ENCODE measurements at places on chromosomes 16 and 17.

DNA sequence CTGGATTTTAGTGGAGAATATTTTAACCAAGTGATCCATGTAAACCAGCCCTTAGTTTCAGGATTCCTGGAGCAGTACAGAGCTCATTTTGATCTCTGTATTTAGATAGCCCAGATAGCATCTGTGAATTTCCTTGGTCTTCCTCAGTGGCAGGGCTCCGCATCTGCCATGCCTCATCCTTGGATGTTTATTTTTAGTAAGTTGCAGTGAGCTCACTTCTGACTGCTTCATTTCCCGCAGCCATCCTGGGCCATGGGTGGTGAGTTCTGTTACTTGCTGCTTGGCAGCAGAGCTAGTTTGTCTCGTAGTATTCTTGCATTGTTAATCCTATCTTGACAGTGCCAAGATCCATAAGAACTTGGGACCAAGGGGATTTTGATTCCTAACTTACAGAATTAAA is 33.7 kb downstream of the IST1 start:
- DNase-seq = no peak

DNA sequence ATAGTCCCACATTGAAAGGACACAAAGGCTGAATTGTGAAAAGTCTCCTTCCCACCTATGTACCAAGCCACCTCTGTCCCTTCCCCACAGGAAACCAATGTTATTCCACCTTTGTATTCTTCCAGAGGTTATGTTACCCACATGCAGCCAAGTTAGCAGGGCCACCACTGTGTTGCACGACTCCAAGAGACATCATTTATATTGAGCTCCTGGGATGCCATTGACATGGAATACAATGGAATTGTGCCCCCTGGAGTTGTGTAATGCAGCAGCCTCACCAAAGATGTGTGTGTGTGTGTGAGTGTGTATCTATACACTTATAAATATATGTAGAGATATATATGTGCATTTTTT is 21.6 kb upstream of the MSI2 start:
- DNase-seq = no peak

- DNase-seq = no peak
These were observed 29.1 kb downstream of the HS3ST3B1 start for GRCh38 chr17:14329900-14330491.

DNA sequence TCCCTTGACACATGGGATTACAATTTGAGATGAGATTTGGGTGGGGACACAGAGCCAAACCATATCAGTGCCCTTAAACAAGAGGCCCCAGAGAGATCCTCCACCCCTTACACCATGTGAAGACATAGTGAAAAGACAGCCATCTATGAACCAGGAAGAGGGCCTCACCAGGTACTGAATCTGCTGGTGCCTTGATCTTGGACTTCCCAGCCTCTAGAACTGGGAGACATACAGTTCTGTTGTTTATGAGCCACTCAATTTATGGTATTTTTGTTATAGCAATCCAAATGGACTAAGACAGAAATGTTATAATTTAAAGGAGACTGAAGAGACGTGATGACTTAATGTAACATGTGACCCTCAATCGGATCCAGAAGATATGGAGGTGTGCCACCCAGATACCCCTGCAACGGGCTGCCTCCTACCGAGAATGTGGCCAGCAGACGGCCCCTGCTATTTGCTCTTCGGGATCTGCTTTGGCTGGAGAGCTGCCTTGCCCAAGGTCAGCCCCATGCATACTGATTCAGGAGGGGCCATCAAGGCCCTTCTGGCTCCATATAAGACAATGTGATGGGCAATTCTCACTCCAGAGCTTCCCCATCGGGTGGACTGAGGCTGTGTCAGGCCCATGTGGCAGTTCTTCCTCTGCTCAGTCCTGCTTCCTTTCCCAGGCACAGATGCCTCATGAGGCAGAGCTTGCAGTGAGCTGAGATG is 80.6 kb downstream of the NETO2 start:
- DNase-seq = no peak

DNA sequence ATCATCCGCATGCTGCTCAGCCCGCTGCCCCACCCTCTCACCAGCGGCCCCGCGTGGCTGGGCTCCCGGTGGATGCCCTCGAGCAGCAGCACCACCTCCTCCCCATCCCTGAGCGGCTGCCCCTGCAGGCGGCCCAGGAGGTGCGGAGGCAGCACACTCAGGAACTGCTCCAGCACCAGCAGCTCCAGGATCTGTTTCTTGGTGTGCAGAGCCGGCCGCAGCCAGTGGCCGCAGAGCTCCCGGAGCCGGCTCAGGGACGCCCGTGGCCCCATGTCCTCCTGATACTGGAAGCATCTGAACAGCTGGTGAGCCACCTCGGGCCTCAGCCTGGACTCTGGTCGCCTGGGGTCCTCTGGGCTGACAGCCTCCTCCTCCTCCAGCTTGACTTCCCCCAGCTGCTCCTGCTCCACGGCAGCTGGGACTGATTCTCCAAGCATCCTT is 6.6 kb downstream of the ZSCAN10 start:
- DNase-seq = no peak

- no peak for DNase-seq
These were observed 700.3 kb downstream of the MAF start for GRCh38 chr16:78900044-78900811.

DNA sequence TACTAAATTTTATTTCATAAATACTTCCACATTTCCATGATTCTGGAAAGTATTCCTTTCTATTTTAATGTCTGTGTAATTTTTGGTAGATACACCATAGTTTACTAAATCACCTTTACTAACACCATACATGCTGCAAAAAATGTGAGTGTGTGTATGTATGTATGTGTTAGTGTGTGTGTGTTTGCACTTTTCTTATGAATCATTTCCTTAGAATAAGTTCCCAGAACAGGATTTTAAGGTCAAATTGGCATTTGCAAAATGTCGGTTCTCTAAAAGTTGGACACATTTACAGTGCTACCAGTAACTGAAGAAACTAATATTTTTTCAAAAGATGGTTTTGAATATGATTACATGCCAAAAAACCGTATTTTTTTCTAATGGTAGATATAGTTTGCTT is 137.1 kb downstream of the CYB561 start:
- no peak for DNase-seq

DNA sequence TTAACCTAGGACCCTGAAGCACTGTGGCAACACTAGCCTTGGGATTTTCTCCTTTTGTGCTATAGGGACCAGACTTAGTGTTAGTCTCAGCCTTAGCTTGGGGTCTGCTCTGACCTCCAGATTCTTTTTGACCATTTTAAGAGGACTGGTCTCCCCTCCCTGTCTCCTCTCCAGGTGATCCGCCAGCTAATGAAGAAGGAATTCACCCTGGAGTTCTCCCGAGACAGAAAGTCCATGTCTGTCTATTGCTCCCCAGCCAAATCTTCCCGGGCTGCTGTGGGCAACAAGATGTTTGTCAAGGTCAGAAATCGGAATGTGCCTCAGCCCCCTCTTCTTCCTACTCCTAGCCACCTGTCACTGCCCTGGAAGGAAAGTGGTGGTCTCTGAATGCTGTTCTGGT is 19.5 kb downstream of the ATP2A1 start:
- no peak for DNase-seq

DNA sequence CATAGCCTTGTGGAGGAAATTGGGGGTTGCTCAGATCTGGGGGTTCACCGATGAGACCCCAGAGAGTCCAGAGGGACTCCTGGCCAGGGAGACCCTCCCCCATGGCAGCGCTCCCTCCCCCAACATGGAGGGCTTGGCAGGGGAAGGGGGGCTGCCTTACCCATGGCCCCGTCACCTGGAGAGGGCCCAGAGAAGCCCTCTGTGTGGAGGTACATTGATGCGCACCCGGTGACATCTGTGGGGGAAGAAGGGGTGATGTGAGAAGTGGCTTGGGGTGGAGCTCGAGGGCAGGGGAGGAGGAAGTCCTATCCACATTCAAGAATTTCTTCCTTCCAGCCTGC is 16.2 kb downstream of the ETV4 start:
- no peak for DNase-seq

GRCh38 chr17:43750153-43750552 is 8.4 kb downstream of the SOST start:
- DNase-seq = no peak

DNA sequence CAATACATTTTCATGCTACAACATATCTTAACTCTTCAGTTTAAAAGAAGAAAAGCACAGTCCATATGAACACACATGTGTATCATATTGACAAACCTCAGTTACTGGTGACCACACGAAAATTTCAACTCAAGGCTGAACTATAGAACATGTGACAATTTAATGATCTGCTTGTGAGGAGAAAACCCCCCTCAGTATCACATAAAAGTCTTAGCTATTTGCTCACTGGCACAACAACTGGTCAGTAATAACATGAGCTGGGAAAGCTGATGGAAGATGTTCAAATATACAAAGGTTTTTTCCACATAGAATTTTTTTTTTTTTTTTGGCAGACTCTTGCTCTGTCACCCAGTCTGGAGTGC is 19.5 kb downstream of the ZNF652 start:
- DNase-seq = no peak

- DNase-seq = no peak
These were observed 41.5 kb downstream of the TOM1L2 start for GRCh38 chr17:17930674-17931073.

GRCh38 chr17:75817571-75817970 is 26.6 kb downstream of the UNC13D start:
- no peak for DNase-seq

GRCh38 chr17:63494300-63494928 is 17.6 kb downstream of the ACE start:
- no peak for DNase-seq

DNA sequence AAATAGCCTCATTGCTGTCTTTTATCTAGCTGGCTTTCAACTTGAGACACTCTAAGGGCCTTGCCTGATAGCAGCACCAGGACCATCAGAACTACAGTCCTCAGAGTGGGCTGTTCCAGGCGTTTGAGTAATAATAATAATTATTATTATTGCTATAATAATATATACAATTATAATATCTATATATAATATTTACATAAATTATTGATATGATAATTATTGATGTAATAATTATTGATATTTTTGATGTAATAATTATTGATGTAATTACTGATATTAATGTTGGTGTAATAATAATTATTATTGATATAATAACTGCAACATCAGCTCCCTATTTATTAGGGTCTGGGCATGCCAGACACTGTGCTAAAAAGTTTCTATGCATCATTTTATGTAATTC is 25.6 kb upstream of the CRHR1 start:
- no peak for DNase-seq

- DNase-seq = no peak
These were observed 49.4 kb upstream of the SREBF1 start for GRCh38 chr17:17886226-17886625.

DNA sequence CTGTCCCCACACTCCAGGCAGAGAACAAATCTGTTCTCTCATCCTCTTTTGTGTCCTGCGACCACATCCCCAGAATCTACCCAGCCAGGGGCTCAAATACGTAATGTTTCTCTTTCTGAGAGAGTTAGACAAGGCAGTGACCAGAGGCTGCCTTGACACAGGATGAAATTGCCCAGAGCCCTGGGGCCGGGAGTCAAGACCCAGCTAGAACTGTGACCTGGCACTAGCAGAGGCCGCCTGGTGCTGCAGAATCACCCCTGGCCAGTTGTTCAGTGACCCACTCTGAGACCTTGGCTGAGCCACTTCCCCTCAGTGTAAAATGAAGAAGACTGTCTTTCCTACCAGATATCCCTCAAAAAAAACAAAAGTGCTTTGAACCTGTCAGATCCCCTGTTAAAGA is 72.5 kb downstream of the USP22 start:
- DNase-seq = no peak

GRCh38 chr17:77882481-77883212 is 75.9 kb upstream of the TNRC6C start:
- peak; percentile 87 for DNase-seq

GRCh38 chr16:49858200-49859124 is 2.5 kb upstream of the ZNF423 start:
- no peak for DNase-seq

DNA sequence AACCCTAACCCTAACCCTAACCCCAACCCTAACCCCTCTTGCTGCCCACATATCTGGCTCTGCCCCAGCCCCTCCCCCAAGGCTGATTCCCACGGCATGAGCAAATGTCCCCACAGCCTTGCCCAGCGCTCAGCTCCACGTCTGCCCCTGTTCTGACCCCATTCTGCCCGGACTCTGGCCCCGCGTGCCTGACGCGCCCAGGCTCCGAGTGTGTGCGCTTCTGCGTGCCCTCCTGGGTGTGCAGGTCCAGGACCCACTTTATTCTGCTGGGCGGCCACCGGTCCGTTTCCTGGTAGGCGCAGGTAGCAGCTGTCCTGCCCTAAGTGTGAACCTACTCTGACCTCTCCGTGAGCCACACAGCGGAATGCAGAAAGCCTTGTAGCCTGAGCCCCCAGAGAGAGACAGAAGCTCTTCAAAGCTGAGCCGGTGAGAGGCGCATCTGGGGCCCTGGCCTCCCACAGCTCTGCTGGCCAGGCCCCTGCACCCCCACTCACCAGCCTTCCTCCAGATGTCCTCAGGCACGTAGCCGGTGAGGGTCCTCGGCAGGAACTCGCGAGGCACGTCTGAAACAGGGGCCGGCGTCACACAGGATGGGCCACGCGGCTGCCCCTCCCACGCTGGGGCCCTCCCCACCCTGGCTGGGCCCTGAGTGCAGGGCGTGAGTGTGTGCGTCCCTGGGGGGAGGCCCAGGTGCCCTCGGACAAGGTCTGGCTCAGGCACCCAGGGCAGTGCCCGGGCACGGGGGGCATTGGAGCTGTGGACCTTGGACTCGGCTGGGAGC is 14.0 kb upstream of the PABPN1L start:
- DNase-seq = no peak

GRCh38 chr17:49576917-49577649 is 1.4 kb downstream of the NXPH3 start:
- no peak for DNase-seq

DNA sequence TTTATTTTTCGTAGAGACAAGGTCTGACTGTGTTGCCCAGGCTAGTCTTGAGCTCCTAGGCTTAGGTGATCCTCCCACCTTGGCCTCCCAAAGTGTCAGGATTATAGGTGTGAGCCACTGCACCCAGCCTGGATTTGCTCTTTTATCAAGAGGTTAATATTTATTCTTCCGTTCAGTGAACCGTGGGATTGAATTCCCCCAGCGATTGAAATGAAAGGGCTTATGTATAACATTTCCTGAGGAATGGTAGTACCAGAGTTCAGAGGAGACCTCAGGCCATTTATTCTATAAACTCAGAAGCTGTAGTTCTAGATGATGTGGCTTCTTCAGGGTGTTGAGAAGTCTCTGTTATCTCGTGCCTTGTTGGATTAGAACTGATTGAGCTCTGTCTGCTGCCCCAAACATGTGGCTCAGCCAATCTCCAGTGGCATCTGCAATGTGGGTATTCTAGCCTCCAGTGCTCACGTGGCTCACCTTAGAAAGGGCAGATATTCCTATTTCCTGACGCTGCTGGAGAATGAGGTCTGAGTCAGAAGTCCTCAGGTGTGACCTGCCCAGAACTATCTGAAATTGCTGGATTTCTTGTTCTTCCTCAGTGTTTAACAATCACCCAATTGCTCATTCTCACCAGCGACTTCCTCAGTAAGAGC is 22.5 kb downstream of the HMOX2 start:
- DNase-seq = no peak

GRCh38 chr16:1696863-1697262 is 9.1 kb upstream of the MAPK8IP3 start:
- DNase-seq = no peak

DNA sequence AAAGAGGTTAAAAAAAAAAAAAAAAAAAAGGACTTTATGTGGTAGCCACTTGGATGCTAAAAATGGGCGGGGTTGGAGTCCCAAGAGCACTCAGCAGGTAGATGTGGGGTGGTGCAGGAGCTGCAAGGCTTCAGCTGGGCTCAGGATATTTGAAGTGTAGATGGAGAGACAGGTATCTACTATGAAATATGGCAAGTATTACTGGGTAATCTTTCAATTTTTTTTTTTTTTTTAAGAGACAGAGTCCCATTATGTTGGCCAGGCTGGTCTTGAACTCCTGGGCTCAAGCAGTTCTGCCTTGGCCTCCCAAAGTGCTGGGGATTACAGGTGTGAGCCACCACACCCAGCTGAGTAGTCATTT is 7.6 kb downstream of the TUFM start:
- DNase-seq = no peak

All from T-helper 1 cell (primary cell).